HCT116 (cell line): ENCODE measurements at places on chromosomes 7 and 10. TPM values are rescaled to one million over a fixed set of nuclear protein-coding genes. Genes with fewer than 3 reads are reported as not detected.

GRCh38 chr7:127591189-127591588 lies 2.3 kb upstream of the FSCN3 start:
- no peak for DNase-seq

DNA sequence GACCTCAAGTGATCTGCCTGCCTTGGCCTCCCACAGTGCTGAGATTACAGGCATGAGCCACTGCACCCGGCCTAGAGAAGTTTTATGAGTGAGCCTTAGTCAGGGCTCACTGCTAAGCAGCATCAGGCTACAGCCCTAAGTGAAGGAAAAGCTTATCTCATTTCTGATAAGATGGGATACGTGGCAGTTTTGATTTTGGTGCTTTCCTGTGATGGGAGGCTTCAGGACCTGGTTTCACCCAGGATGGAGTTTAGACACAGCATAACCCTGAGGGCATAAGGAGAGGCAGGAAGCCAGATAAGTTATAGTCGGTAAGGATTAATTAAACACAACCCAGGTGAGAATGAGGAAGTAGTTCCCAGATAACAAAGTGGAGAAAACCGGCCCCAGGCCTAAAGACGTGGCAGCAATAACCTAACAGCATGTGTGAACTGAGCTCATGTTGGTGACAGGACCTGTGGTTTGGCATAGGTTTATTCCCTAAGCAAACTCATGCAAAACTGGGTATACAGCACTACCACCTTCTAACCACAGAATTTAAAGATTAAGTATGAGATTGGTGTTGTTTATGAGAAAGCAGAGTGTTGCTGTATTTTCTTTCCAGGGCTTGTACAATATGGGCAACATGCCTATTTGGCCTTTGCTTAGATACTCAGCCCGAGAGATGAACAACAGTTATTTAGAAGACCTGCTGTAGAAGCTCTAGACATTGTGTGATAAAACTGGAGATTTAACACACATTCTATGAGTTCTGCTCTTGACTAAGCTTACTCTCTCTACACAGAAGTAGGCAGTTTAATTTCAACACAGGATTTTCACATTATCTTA lies 119.4 kb downstream of the COL28A1 start:
- no peak for DNase-seq

GRCh38 chr10:48940958-48941357 lies 1.3 kb upstream of the LRRC18 start:
- no peak for DNase-seq

- DNase-seq = no peak
These were observed 317.2 kb downstream of the IPMK start for GRCh38 chr10:57950442-57950974.

GRCh38 chr7:135206941-135207391 lies 4.4 kb downstream of the WDR91 start:
- no peak for DNase-seq

- DNase-seq = no peak
These were observed 77.8 kb upstream of the KAT6B start for GRCh38 chr10:74748468-74749031.

- DNase-seq = no peak
These were observed 125.2 kb upstream of the RET start for GRCh38 chr10:42951486-42952251.

DNA sequence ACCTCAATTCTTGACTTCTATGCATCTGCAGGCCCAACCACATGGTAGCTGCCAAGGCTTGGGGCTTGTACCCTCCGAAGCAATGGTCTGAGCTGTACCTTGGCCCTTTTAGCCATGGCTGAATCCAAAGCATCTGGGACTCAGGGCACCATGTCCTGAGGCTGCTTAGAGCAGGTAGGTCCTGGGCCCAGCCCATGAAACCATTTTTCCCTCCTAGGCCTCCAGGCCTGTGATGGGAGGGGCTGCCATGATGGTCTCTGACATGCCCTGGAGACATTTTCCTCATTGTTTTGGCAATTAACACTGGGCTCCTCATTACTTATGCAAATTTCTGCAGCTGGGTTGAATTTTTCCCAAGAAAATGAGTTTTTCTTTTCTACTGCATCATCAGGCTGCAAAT lies 417.8 kb upstream of the LRRN3 start:
- DNase-seq = no peak

DNA sequence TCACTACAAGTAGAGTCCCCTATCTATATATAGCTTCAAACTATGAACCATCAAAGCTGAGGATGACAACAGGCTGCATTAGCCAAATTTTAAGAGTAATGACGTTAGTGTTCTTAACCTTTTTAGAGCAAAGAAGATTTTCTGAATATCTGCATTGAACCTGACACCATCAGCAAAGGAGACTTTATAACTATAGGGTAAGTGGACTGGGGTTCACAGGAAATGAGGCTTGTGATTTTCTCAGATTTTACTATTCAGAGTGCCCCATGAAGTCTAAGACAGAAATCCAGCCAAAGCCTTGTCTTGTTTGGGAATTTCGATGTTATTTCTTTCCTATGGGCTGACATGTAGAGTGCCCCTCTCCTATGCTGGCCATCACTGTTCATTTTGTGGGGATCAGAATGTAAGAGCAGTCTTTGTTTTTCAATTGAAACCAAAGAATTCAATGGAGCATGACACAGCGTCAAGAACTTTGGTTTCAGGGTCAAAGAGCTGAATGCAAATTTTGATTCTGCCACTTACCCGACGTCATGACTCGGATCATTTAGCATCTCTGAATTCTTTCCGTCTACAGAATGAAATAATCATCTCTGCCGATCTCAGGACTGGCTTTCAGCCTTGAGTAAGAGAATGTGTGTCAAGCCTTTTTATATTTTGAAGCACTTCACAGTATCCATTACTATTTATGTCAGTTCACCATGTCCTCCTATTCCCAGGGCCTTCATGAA lies 52.7 kb downstream of the DENND11 start:
- no peak for DNase-seq

DNA sequence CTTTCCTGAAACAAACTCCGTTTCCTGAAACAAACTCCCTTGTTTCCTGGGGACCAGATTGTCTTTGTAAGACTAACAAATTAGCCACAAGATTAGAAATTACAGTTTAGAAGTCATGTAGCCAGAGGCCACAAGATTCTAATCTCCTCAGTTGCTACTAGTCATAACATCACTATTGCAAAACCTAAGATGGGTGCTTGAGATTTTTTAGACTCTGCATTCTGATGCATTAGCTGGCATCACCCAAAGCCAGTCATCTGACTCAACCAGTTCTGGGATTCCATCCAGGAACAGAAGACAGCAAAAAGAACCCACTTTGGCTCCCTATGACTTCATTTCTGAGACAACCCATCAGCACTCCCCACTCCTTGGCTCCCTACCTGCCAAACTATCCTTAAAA lies 367.9 kb upstream of the MBL2 start:
- no peak for DNase-seq

GRCh38 chr10:30565449-30565848 lies 64.1 kb downstream of the LYZL2 start:
- DNase-seq = no peak

- DNase-seq = no peak
These were observed 86.7 kb downstream of the PDGFA start for GRCh38 chr7:432933-433332.

DNA sequence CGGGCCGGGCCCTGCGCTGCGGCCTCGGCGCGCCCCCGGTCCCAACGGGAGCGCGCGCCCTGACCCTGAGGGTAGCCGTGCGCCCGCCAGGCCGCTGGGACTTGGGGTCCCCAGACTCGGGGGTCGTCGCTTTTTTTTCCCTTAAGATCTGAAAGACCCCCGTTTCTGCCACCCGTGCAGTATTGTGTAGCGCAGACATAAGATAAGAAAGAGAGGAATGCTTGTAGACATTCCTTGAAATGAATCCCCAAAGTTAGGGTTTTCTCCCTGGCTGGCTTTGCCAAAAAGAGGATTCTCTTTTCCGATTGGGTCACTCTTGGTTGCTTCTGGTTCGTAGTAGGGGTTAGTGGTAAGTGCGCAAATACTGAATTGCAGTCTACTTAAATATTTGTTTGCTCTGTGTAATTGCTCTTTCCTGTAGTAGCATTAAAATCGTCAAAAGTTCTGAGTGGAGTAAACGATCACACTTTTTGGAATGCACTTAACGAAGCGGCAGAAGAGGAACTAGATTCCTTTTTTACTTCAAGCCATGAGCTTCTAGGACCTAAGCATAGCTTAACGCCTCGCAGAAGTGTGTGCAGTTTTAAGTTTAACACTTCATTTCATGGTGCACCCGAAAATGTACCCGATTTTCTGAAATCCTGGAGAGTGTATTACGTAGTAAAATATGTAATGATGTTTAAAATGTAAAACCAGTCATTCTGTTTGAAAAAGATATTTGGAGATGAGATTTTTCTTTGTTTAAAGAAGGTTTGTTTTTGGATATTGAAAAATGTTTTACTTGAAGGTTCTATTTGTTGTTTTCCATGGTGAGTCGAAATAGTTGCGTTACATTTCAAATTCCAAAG lies 1.3 kb downstream of the CUL1 start:
- DNase-seq = no peak

DNA sequence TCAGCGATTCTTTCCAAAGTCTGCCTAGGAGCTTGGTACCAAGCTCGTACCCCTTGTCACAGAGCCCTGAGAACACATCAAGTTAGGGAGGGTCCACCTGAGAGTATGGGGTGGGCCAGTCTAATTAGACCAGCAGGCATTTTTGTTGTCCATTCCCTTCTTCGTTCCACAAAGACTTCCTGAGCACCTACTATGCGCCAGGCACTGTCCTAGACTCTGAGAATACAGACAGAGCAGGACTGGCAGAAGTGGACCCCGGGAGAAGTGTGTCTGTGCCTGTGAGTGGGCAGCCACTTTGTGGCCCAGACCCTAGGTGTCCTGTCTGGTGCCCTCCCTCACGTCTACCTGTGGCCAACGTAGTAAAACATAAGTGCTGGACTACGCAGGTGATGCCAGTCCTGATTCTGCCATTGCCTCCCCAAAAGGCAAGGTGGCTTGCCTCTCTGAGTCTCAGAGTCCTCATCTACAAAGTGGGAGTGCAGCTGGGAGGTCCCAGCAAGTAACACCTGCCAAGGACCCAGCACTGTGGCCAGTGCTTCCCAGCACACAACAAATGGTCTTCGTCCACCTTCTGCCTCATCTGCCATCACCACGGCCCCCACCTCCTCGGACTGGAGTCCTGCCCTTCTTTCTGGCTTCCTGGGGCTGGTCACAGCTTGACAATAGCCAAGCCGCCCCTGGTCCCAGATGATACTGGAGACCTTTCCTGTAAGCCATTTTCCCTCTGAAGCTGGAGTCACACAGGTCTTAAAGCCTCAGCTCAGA lies 54.3 kb upstream of the DUSP5 start:
- no peak for DNase-seq

DNA sequence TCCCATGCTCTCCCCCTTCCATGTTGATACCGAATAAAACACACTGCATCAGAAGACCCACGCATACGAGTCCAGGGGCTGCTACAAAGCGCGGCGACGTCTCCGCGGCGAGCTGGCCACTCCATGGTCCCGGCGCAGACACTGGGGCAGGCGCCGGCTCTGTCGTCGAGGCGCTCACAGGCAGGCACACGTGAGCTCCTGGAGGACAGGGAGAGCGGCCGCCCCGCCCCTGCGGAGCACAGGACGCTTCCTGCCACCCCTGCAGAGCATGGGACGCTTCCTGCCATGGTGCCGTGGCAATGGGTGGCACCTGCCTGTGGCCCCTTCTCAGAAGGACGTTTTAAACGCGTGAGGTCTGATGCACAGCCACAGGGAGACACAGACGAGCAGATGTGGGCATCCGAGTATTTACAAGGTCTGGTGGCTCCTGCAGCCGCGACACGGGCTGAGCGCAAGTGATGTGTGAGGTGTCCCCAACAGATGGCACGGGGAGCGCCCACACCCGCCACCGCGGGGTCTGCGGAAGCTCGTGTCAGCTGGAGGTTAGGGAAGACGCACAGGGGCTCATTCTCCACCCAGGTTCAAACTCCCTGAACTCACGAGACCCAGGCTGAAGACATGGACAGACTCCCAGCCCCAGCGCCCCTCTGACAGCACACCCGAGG lies 21.4 kb upstream of the GPR146 start:
- no peak for DNase-seq

Gene MMD2
- total RNA-seq = not detected

Gene PTPRN2
- total RNA-seq = 2.1 TPM

Gene NEURL1
- total RNA-seq = 1.4 TPM

Gene CRYGN
- total RNA-seq = not detected

Gene TUBGCP2
- 35.4 TPM for total RNA-seq

Gene PAX4
- not detected for total RNA-seq

Gene A1CF
- total RNA-seq = 0.30 TPM

Gene OR2A5
- total RNA-seq = not detected

Gene PPP1R17
- not detected for total RNA-seq

Gene KCNIP2
- 8.5 TPM for total RNA-seq

Gene DNAAF5
- 69.4 TPM for total RNA-seq

Gene ENTPD1
- total RNA-seq = 0.37 TPM

Gene TLX1
- not detected for total RNA-seq
